ENCODE measurements at places on chromosomes 16 and 17. TPM values are rescaled to one million over a fixed set of nuclear protein-coding genes. Genes with fewer than 3 reads are reported as not detected.

- DNase-seq, result no peak
Observed at GRCh38 chr17:42429726-42430447, 6.8 kb upstream of the CAVIN1 start.

DNA sequence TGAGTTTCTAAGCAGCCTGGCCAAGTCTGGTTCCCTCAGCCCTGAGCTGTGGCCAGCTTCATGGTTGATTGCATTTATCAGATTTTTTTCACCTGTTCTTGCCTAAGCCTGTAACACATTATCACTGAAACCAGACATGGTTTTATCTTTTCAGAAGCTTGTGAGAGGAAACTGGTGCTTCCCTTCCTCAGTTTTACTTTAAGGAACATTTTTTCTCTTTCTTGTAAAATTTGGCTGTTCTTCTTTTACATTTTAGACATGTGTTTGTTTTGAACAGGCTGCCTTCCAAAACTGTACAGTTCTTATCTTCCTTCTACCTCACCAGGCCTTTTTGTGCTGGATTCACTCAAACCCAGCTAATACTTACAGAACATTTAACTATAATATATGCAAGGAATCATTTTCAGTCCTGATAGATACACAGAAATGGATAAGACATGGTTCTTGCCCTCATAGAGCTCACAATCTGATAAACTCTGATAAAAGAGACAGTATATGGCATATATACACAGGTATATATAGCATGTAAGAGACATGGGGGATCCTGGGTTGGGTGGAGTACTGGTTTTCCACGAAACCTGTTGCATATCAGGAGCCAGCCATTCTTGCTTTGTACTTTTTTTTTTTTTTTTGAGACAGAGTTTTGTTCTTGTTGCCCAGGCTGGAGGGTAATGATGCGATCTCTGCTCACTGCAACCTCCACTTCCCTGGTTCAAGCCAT, 44.5 kb downstream of the ZNRF1 start:
- DNase-seq, result no peak

GRCh38 chr17:45961206-45961605, 37.8 kb upstream of the STH start:
- DNase-seq, result no peak

GRCh38 chr16:27318392-27319256, 4.8 kb downstream of the IL4R start:
- DNase-seq, result peak; percentile 67

GRCh38 chr16:68995011-68995504, 110.4 kb upstream of the HAS3 start:
- no peak for DNase-seq

DNA sequence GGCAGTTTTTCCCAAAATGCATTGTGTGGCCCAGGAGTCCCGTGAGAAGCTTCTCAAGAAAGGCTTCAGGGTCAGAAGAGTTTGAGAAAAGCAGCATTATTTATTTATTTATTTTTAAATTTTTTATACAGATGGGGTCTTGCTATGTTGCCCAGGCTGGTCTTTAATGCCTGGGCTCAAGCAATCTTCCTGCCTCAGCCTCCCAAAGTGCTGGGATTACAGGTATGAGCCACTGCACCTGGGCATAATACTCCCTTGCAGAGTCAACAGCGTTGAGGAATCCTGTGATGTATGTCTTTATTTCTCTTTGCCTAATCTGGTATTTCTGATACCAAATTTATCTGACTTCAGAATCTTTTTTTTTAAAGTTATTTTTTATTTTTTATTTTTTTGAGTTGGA, 15.2 kb downstream of the LAT start:
- DNase-seq, result no peak

DNA sequence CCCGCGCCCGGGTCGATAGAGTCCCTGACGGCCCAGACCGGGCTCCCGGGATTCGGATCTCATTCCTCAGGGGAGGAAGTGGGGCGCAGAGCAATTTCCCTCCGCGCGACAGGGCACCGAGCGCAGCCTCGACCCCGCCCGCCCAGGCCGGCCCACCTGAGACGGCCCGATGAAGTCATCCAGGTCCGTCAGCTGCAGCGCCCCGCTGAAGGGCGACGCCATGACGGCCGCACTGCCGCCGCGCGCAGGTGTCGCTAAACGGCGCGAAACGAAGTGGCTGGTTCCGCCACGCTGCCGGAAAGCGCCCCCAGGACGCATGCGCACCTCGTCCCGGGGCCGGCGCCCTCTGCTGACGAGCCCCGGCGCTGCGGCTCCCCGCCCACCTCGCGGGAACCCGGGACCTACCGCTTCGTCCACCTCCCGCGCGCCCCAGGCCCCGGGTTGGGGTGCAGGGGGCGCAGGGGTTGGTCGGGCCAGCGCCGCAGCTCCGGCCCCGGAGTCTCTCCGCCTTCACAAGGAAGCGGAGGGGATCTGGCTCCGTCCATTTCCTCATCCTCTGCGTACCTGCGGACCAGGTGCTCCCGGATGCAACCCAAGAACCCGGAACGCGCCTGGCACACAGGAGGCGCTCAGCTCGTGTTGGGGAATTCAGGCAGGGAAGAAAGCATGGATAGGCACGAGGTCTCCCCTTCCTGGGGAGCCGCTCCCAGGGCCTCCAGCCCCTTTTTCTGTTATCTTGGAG, at the start of gene CIAO3:
CIAO3 (minus strand) TSS at position 234 of the 742 bp plus-strand sequence; CDS start at position 222, 12 bp downstream.
- DNase-seq, result peak; percentile 100

DNA sequence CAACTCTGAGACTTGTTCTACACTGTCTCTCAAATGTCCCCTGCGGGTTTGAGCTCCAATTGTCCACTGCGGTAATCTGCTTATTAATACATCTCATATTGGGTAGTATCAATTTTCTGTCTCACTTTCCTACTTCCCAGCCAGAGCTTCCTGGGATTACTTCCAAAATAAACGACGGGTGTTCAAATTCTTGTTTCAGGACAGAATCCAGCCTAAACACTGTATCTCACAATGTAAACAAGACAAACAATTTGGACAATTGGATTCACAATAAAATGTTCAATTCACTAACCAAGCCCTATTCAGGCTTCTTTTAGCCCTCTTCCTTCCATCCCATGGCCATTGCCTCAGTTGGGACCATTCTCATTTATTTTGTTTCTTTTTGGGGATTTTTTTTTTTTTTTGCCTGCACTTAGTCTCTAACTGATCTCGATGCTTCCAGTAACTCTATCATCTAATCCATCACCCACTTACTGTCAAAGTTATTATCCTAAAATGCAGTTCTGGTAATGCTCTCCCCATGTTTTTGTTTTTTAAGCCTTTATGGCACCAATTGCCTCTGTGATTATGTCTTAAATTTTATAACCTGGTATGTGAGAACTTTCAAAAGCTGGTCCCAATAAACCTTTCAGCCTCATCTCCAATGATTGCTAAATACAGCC, 2.0 kb upstream of the VAT1L start:
- DNase-seq, result no peak

DNA sequence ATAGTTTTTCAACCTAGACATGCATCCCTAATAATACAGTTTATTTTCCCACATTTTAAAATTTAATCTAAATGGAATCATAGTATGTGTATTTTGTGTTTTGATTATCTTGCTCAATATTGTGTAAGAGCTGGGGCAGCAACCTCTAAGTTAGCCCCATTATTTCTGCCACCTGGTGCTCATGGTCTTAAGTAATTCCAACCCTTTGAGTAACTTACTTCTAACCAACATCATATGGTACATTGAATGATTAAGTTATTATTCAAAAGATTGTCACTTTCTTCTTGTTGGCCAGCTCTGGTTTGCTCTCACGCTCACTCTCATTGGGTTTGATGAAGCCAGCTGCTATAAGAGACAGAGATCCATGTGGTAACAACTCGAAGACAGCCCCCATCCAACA, 3.9 kb upstream of the KRTAP4-3 start:
- no peak for DNase-seq

- DNase-seq, result no peak
Observed at GRCh38 chr17:72710834-72711233, 381.7 kb downstream of the SLC39A11 start.

DNA sequence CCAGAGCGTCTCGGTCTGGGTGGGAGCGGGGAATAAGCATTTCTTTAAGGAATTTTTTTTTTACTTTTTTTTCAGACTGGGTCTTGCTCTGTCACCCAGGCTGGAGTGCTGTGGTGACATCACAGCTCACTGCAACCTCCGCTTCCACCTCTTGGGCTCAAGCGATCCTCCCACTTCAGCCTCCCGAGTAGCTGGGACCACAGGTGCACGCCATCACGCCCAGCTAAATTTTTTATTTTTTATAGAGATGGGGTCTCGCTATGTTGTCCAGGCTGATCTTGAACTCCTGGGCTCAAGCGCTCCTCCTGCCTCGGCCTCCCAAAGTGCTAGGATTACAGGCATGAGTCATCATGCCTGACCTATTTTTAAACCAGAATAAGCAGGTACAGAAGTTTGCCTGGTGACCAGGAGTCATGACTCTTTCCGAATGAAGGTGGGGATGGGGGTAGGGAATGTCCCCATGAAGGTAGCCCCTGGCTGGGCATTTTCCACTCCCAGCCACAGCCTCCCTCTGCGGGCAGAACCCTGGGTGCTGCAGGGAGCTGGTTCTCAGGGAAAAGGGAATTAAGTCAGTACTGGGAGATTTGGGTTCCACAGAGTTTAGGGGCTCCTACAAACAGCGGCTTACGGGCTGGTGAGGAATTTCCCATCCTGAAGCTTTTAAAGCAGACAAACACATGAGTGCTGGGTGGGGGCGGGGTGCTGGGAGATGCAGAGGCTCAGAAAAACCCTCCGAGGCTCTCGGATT, 48.3 kb downstream of the TBC1D16 start:
- DNase-seq, result peak; percentile 61

- no peak for DNase-seq
Observed at GRCh38 chr16:75805946-75806345, 79.7 kb upstream of the CPHXL start.

- no peak for DNase-seq
Observed at GRCh38 chr17:52237151-52237550, 78.6 kb upstream of the CA10 start.

DNA sequence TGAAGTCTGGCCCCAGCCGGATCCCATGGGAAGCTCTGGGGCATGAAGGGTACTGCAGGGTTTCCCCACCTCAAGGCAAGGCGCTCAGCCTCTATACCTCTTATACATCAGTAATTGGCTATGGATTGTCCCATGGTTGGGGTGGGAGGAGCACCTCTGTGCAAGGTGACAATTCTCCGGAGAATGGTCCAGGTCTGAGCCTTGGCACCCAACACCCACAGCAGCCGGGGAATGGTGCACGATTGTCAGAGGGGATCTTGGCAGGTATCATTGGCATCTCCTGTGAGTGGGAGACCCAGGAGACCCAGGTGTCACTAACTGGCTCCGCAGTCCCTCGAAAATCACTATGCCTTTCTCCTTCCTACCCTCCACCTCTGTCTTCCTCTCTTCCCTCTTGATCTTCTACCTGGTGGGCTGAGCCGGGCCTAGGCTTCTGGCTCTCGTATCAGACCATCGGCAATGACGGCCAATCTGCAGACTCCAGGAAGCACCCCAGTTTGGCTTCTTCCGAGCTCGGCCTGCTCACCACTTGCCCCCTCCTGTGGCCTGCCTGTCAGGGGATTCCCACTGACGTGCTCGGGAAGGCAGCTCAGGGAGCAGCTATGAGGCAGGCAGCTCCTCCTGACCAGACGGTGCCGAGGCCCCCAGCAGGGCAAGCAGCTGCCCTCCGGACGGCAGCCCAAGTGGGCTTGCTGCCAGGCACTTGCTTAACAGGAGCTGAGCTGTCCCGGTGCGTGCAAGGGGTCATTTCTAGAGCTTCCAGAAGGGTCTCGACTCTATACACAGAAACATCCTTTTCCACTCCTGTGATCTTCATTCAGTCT, 10.0 kb upstream of the CALB2 start:
- peak; percentile 46 for DNase-seq

DNA sequence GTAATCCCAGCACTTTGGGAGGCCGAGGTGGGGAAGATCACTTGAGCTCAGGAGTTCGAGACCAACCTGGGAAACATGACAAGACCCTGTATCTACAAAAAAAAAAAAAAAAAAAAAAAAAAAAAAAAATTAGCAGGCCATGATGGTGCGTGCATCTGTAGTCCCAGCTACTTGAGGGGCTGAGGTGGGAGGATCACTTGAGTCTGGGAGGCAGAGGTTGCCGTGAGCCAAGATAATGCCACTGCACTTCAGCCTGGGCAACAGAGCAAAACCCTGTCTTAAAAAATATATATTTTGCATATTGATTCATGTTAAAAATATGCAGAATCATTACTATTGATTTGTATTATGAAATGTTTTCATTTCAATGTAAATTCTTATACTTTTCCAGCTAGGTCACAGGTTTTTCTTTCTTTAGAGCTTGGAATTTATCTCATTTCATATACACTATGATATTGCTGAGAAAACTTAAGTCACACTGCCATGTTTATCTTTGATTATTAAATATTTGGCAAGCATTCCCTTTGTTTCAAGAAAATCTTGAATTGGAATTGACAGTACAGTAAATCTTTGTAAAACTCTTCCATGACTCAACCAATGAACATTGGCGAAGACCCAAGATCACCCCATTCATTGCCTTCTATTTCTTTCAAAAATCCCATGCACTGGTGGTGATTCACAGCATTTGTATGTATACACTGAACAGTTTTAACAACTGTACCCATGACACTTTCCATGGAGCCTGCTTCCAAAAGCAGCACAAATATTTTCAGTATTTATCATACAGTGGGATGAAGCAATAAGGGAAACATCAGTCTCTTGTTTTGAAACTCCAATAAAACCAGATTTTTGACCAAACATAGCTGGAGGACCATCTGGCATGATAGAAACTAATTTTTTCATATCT, 83.5 kb upstream of the TNRC6A start:
- DNase-seq, result peak; percentile 54

- DNase-seq, result peak; percentile 78
Observed at GRCh38 chr17:63491977-63492618, 15.2 kb downstream of the ACE start.

- no peak for DNase-seq
Observed at GRCh38 chr16:371515-372301, 1.4 kb upstream of the MRPL28 start.

DNA sequence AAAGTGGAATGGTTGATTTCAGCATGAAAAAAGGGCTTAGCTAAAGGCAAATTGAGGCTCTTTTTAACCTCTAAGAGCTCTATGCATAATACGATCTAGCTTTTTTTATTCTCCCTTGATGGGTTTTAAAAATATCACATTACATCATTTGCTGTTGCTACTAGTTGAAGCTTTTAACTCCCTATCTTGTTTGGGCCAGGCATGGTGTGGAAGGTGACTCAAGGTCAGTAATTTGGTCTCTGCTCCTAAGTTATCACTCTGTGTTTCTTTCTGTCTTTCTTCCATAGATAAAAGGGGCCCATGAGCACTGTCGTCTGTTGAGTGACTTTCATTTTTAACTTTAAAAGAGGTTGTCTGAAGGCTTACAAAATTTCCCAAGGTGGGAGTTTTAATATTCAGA, 58.1 kb upstream of the GOT2 start:
- peak; percentile 54 for DNase-seq

DNA sequence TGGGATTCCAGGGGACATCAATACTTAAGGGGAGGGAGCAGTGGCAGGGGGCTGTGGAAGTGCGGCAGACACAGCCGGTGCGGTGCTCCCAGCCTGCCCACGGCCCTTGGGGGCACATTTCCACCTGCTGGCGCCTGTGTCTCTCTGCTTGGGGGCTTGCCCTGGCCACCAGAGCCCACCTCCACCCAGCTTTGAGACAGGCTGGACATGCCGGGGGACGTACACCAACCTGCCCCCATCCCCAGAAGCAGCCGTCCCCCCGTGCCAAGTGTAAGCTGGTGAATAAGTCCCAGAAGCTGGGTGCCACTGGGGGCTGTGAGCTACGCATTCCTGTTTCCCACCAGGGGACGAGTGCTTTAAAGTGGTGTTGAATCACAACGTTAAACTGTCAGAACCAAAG, 172.6 kb downstream of the GSG1L start:
- no peak for DNase-seq

Gene SALL1
- total RNA-seq, result under 0.01 TPM

Gene CES1
- 5.6 TPM for total RNA-seq

Gene CCL8
- total RNA-seq, result 0.36 TPM

Gene SPNS2
- total RNA-seq, result under 0.01 TPM

Gene CA4
- not detected for total RNA-seq

Gene STX8
- total RNA-seq, result 95.8 TPM

Gene NUBP2
- 56.1 TPM for total RNA-seq

All from osteoblast (primary cell).